ENCODE measurements at places on chromosomes 2 and 18.

DNA sequence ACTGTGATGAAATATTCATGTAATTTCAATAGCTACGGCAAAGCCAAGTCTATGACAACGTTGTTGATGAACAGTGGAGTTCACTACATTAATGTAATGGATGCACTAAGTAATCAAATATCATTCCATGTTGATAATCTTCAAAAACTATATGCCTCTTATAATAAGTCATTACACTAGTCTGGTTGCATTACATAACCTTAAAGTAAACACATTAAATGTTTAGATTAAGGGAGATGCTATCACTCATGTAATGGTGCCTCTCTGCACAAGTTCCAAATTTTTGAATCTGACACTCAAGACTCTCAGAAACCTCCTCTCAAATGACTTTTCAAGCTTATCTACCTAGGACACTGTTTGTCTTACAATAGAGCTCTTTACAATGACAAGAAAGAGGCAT is 35.4 kb downstream of the PIEZO2 start:
- DNase-seq, result no peak

- DNase-seq, result no peak
These were observed 12.3 kb downstream of the MALL start for GRCh38 chr2:110103061-110103961.

GRCh38 chr2:172555272-172555521 is 693 bp upstream of the PDK1 start:
- DNase-seq, result no peak

DNA sequence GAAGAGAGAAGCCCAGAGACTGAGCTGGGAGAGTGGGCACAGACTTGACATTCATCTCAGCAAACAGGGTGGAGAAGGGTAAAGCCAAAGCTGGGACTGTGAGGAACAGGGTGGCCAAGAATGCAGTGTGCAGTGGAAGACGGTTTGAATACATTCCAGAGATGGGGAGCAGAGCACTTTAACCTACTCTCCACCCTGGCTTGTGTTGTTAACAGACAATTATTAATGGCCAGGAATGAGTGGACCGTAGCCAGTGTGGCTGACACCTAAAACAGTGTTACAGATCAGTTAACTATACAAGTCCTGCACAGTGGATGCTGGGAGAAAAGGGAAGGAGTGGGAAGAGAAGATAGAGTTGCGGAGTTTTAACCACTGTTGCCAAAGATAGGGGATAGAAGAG is 7.4 kb upstream of the NAB1 start:
- DNase-seq, result no peak

- no peak for DNase-seq
These were observed 7.0 kb upstream of the TMX3 start for GRCh38 chr18:68721681-68722583.

- DNase-seq, result no peak
These were observed 33.1 kb upstream of the YPEL5 start for GRCh38 chr2:30113617-30114293.

Measured in activated CD4-positive, alpha-beta T cell treated with anti-CD3 and anti-CD28 coated beads for 4 hours (primary cell).